ENCODE measurements at places on chromosomes 1 and 21.

DNA sequence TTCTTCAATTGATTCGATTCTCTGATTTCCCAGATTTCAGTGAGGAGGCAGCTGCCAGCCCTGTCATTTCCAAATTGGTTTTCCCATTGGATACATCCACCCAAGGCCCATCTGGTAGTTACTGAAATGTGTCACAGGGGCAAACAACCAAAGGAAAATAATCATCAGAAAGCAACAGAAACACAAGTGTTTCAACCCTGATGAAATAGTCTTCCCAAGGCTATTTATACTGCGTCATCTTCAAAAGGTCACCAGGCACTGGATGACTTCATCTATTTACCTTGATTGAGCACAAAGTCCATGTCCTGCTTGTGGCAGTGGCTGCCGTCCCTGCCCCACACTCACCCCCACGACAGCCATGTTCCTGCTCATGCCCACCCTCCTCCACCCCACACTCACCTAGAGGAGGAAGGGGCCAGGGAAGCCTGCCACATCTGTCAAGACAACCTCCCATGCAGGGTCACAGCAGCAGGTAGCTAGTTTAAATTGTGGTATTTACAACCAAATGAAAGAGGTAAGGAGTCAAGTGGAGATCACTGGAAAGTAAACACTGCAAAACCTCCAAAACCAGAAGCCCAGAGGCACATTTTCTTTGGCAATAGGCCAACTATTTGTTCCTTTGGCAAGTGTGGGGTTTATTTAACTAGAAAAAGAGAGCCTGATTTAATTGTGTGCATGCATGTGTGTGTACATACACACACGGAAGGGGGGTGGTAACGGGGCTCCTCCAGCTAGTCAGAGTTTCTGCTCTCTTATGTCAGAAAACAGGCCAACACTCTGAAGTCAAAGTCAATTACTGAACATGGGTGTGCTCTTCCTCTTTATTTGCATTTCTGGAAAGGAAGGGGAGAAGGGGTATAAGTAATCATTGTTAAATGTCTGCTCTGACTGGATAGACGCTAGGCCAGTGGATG, 49.5 kb upstream of the RAB4A start:
- no peak for DNase-seq

GRCh38 chr1:8815582-8816151, 1.8 kb downstream of the RERE start:
- no peak for DNase-seq

DNA sequence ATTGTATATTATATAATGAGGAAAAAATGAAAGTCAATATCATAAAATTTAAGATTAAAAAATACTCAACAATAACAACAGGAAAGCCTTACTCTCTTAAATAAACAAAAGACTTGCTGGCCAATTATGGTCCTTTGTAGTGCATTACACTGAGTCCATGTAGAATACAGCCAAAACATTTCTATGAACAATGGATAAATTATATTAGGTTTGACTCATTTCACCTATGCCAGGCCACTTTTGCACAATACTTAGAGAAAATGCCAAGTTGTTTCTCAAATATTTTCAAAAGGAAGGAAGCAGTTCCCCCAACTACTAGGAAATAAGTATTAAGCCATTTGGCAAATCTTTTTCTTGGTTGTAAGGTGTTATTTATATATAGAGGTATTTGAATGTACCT, 19.8 kb upstream of the UCK2 start:
- DNase-seq: no peak

- no peak for DNase-seq
These were observed 2.4 kb upstream of the SHISA4 start for GRCh38 chr1:201886103-201886885.

- no peak for DNase-seq
These were observed 640 bp downstream of the JTB start for GRCh38 chr1:153976819-153977249.

DNA sequence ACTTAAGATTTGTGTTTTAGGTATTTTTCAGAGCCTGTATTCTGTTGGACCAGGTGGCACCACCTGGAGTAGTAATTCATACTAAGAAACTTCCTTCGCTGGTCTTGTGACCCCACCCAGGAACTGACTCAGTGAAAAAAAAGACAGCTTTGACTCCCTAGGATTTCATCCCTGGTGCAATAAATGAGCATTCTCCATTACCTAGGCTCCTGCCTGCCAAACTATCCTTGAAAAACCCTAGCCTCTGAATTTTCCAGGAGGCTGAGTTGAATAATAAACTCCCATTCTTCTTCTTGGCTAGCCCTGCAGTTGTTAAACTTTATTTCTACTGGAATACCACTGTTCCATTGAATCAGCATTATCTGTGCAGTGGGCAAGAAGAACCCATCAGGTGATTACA, 10.6 kb upstream of the RGS18 start:
- no peak for DNase-seq

DNA sequence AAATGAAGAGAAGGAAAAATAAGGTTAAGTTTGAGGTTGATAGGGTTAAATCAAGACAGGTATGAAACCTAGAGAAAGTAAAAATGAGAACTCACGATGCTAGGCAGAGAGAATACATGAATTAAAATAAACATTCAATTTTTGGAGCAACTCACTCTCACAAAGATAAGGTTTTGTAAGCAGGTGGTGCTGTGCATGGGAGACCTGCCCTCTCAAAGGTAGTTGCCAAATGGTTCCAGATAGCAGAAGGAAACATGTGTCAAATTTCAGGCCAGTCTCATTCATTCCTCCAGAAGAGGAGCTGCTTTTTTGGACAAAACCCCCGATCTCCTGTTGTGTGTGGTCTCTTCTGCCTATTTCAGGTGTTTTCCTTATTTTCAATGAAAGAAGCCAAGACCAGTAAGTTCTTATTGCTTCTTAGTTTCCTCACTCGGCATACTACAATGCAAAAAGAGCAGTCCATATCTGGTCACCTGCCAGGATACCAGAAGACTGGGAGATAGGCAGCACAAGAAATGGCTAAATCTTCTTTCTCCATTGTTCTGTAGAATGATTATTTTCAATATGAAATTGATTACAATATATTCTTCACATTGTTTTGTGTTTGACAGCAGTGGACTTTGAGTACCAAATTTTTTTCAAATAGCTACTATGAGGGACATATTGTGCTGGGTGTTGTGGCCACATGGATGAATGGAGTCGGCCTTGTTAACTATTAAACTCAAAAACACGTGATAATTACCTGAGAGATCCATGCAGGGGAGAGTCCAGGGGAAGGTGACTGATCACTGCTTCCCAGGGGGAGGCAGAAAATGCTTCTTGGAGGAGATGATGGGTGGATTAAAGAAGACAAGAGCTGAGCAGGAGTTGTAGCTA, 3.6 kb downstream of the CR1L start:
- no peak for DNase-seq

- DNase-seq: no peak
These were observed 21.8 kb downstream of the CAPN2 start for GRCh38 chr1:223733898-223734852.

DNA sequence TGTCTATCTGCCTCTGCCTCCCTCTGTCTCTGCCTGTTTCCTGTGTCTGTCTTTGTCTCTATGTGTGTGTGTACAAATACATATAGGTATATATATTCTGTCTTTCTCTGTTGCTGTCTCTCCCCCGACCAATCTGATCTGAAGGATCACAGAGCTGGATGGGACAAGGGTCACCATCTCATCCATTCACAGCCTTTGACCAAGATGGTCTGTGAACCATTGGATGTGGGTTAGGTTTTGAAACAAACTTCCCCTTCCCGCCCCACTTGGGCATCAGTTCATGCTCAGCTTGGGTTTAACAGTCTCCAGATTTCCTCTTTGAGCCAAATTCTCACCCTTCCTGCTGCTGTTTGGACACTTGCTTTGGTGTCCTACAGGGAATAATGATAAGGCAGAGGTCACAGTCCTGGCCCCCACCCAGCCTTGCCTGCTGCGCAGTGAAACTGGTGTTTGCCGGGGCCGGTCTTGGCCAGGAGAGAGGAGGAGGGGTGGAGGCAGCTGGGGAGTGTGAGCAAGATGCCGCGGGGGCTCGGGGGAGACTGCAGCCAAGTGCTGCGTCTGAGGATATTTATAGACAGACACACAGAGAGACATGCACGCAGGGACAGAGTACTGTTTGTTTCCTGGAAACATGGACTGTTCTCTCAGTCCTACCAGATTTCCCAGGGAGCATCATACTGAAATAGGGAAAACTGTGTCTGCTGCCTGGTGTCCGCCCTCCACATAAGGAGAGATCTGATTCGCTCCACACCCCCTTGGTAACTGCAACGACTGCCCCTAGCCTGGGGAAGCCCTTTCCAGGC, 27.0 kb upstream of the BTG2 start:
- DNase-seq: no peak

DNA sequence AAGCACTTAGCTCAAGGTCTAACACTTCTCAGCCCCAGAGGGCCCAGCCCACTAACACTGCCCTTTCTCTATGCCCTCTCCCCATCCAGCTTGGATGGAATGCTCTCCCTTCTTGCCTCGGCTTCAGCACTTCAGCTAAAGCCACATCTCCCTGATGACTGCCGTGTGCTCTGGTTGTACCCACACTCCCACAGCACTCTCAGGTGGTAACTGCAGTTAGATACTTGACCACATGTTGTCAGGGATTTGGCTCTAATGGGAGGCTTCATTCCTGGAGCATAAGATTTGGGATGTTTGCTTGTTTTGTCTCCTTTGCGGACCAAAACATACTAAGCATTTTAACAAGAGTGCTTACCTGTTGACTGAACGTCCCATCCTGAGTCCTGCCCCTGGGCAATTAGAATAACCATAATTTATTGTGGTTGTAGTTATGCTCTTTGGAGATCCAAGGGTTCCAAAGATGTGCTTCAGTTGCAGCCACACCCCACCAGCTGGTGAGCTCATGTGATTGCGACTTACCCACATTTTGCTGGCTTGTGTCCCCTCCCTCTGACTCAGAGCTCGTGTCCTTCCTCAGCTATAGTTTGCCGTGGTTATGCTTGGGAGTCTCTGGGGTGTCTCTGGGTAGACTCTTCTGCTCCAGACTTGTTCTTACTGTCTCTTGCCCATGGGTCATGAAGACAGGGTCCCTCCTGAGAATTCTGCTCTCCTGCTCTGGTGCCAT, 7.7 kb upstream of the SLC26A9 start:
- no peak for DNase-seq

GRCh38 chr1:13663969-13664368, 36.0 kb upstream of the PRDM2 start:
- DNase-seq: no peak

- no peak for DNase-seq
These were observed 132.5 kb downstream of the PLXNA2 start for GRCh38 chr1:208111646-208112190.

DNA sequence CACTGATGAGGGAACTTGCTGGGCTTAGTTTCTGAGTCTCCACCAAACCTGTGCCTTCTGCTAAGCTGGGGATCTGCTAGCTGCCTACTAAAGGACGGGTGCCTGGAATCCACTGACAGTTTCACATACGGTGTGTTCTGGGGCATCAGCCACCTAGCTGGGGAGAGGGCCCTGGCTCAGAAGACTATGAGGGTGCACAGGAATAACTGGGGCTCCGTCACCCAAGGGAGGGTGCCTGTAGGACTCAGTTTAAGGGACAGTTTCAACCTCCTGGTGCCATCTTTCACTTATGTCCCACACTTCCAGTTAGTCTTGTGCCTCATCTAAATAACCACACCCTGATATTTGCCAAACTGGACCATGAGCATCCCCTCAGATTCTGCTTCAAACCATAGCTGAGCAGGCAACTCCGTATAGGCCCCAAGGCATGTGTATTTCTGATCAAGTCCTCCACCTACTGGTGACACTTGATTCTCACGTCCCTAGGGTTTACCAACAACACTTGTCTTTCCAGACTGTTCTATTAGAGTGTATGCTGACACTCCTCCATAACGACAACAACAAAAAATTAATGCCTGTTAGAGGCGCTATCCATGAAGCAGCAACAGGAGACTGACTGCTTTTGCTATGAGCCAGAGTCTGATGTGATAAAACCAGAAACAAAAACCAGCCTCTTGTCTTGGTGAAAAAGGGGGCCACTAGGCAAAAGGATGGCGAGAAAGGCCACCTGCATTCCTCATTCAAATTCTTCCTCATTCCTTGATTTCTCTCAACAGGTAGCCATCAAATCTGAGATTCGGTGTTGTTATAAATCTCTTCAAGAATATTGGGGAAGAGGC, 55.0 kb upstream of the PAXBP1 start:
- DNase-seq: no peak

DNA sequence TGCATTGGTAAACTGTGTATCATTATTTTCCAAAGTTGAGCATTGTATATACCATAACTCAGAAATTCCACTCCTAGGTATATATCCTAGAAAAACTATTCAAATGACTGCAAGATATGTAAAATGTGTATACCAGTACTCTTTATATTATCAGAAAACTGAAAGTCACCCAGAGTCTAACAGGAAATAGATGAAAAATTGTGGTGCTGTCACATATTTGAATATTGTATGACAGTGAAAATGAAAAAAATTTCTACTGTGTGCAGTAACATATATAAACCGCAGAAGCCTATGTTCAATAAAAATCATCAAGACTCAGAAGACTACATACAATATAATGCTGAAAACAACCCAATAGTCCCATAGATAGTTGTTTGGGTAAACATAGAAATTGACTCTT, 74.4 kb upstream of the LYPLAL1 start:
- no peak for DNase-seq

GRCh38 chr1:51253691-51254090, 17.6 kb downstream of the RNF11 start:
- DNase-seq: no peak

- DNase-seq: no peak
These were observed 3.3 kb upstream of the PKNOX1 start for GRCh38 chr21:42970946-42971653.

- no peak for DNase-seq
These were observed 33.1 kb upstream of the C1orf146 start for GRCh38 chr1:92184632-92185031.

DNA sequence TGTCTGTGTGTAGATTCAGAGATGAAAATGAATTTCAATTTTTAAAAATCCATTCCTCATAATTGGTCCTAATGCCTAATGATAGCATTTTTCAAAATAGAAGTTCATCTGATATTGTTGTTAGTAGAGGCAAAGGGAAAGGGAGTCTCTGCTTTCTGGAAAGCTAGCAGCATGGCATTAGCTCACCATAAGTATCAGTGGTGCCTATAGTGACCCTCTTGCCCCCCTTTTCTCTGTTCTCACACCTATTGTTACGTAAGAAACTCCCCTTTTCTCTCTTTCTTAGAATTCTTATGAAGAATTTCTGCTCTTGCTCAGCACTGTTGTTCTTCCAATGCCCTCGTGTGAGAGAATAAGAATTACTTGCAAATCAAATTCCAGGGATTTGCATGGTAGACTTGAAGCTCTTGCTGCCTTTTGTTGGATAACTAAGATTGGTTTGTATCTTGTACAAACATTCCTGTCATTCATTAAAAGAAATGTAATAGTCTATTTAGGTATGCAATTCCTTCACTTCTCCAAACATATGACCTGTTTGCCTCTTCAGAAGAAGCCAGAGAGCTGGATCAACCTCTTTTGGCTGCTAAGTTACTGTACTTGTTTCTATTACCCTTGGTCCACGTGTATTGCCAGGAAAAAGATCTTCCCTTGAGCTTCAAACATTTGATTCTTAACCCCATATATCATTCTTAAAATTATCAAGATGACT, 69.2 kb upstream of the MAGI3 start:
- DNase-seq: no peak

GRCh38 chr21:35226328-35226727, 177.2 kb upstream of the RUNX1 start:
- DNase-seq: no peak

GRCh38 chr1:74767490-74767889, 34.5 kb downstream of the TYW3 start:
- no peak for DNase-seq
